ENCODE measurements at places on chromosomes 4 and X.

DNA sequence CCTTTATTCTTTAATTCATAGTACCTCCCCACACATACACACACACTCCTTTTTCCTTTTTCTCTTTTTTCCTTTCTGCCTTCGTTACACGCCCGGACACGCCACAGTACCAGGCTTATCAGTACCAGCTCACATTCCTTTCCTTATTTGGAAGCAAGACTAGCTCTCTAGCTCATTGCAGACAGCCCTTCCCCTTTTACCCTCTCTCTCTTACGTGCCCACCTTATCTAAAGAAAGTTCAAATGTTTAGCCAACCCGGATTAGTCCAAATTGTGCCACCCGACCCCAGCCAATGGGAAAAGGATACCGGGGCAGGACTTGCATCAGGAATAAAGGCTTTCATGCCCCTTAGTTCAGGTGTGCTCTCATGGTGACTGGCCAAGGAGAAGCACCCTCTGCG, 194.7 kb upstream of the VCX3A start:
- DNase-seq, result no peak

DNA sequence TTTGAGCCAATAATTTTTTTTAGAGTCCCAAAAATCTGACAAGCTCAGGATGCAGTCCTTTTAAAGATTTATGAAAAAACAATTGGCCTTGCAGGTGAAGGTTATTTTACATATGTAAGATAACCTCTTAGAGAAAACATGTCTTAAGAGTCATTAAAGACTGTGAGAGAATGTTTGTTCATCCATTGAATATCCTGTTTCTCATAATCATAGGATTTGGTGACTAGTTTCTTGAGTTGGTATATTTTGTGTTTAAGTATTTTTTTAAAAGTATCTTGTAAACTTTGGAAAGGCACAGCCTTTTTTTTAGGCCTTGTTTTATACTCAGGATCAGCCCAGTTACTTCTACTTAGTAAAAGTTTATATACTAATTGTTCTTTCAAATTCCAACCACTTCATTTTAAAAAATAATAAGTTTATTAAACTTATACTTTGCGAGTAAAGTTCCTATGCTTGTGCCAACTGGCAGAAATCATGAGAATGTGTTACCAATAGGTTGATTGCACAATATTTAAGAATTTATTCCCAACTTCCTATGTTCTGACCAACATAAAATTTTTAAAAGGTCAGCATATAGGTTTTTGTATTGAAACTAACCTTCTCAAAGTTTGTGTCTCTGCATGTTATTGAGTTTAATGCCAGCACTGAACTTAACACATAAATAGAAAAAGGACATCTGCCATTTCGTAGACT, 40.0 kb upstream of the ARSJ start:
- no peak for DNase-seq

- DNase-seq, result no peak
Measured at GRCh38 chr4:184857441-184858121, 31.8 kb upstream of the ACSL1 start.

- no peak for DNase-seq
Measured at GRCh38 chrX:39451046-39451445, 646.7 kb downstream of the BCOR start.

- no peak for DNase-seq
Measured at GRCh38 chrX:153646620-153647373, at the start of gene DUSP9. Gene DUSP9, plus strand, starts transcription at chrX:153647203. Its CDS starts 751 bp downstream, at chrX:153647954.

DNA sequence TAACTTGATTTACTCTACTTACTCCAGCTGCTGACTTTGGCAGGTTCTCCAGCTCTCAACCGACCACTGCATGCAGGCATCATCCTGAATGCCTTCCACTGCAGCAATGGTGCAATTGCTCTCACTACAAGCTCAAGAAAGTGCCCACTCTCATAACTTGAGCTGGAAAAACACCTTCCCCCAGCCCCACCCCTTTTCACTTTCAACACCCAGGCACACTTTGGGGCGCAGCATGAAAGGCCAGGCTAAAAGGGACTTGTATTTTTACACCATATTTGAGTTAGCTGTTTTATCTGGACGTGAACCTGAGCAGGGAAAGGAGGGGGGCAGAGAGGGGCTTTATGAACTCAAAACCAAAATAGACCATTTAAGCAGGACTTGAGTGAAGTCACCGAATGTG, 274.5 kb downstream of the RAB28 start:
- DNase-seq, result no peak

DNA sequence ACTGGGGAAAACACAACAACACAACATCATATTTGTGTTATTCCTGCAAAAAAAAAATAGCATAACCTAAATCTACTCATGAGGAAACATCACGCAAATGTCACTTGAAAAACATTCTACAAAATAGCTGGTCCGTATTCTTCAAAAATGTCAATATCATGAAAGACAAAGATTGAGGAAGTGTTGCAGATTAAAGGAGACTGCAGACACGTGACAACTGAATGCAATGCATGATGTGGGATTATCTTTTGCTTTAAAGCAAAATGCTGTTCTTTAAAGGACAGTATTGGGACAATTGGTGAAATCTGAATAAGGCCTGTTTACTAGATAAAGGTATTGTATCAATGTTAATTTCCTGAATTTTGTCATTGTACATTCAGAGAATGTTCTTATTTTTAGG, 157.7 kb downstream of the SMIM20 start:
- DNase-seq, result no peak

GRCh38 chr4:38925492-38926413, 58.1 kb downstream of the FAM114A1 start:
- no peak for DNase-seq

GRCh38 chrX:48476919-48477318, 920 bp downstream of the FTSJ1 start:
- DNase-seq, result no peak

DNA sequence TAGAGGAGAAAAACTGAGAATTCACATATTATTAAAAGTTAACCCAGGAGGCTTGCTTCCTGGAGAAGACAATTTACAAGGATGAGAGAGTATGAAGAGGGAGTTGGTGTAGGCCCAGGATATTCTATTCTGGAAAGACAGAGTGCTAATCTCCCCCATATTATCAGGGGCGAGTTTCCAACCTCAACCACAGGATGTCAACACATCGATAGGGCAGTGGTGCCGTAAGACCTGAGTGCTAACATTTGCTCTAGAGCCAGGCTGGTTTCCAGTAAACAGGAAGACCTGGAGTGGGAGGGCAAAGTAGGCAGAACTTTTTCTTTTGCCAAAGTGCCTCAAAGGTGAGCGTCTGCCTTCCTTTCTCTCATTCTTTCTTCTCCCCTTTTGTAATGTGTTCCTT, 2.8 kb upstream of the AWAT1 start:
- no peak for DNase-seq

- no peak for DNase-seq
Measured at GRCh38 chrX:1108501-1109445, 103.7 kb downstream of the CRLF2 start.

GRCh38 chr4:107248571-107248970, 212.5 kb upstream of the DKK2 start:
- no peak for DNase-seq

DNA sequence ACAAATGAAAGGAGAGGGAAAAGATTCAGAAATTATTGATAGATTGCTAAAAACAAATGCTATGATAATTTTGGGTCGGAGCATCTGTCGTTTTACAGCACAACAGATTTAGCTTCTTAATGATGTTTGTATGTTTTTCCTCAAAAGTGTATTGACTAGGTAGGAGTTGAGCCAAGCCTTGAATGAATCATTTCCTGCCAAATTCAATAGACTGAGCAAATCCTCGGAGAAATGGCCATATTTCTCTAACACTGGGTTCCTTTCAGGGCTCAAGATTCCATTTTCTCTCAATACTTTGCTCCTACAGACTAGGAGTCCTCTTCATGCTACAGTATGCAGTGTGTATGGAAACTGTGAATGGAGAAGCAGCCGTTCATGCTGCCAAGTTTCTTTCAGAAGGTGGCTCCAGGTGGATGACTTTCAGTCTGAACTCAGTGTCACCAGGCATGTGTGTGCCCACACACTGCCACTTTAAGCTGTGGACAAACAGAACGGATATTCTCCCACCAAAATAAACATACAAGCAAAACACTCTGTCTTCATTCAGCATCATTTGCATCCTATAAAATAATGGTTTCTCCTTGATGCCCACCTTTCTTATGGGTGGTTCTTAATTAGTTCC, 146.0 kb downstream of the TBL1X start:
- no peak for DNase-seq

DNA sequence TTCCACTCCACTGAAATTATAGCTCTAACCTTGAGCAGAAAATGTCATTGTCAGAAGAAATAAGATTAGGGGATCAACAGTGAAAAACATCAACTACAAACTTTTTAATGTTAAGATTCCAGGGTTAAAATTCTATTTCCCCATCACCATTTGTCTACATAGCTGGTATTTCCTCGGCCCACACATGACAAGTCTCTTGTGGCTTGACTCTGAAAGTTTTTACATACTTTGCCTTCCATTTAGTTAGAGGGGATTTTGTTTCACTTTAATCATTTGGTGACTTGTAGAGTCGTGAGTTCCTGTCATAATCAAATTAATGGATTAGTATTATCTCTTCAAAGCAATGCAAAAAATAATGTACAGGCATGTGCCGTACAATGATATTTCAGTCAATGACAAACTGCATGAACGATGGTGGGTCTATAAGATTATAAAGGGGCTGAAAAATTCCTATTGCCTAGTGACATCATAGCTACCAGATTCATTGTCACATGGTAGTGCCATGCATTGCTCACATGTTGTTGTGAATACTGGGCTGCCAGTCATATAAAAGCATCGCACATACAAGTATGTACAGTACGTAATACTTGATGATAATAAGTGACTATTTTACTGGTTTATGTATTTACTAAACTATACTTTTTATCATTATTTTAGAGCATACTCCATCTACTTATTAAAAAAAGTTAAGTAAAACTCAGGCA, 72.0 kb downstream of the ING2 start:
- no peak for DNase-seq

All from germinal center (tissue), 1 donor.